ENCODE measurements at places on chromosomes 5 and 9. TPM values are rescaled to one million over a fixed set of nuclear protein-coding genes. Genes with fewer than 3 reads are reported as not detected.

- DNase-seq, result no peak
These were observed 34.4 kb upstream of the KCNIP1 start for GRCh38 chr5:170469414-170469813.

GRCh38 chr5:119063579-119064379 is 7.1 kb upstream of the DMXL1 start:
- no peak for DNase-seq

GRCh38 chr9:75601280-75601679 is 289.2 kb upstream of the PCSK5 start:
- DNase-seq, result no peak

- DNase-seq, result no peak
These were observed 50.5 kb upstream of the CTNNAL1 start for GRCh38 chr9:109063760-109064159.

DNA sequence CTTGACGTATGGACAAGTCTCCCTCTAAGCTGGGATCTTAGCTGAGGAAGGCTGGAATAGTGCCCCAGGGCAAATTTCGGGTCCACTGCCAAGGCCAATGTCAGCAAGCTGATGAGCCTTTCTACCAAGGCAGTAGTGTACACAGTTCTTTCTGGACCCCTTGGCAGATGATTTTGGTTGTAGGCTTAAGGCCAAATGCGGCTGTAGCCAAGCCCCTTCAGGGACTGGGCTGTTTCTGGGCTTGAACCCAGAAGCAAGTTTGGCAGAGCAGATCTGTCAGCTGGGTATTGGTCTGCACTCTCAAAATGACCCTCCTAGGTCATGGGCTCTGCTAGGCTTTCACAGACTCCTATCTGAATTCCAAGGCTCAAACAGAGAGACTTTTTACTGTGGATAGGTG is 121.6 kb downstream of the ADAMTSL1 start:
- no peak for DNase-seq

GRCh38 chr9:14827805-14828204 is 82.4 kb downstream of the FREM1 start:
- DNase-seq, result no peak

DNA sequence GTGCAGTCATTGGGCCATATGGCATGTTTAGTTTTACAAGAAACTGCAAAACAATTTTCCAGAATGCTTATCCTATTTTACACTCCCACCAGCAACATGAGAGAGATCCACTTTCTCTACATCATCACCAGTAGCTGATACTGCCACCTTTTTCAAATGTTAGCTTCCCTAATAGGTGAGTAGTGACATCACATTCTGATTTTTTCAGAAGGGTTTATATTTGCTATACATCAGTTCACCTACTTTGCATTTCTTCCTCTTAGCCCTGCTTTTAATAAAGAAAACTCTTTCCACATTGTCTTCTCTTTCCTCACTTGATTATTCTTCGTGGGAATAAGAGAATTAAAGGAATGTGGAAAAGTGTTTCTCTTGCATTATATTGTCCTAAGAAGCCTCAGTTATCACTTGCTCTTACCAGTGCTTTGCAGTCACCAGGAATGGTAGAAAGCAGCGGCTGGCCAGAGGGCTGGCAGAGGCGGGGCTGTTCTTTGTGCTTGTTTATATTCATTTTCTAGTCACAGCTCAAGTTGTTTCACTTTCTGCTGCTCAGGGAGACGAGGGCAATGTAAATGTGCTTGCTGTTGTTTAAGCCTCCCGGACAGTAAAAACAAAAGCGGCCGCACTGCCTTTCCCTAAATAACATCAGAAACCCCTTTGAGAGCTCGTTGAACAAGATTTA is 164.8 kb downstream of the HSD17B3 start:
- no peak for DNase-seq

DNA sequence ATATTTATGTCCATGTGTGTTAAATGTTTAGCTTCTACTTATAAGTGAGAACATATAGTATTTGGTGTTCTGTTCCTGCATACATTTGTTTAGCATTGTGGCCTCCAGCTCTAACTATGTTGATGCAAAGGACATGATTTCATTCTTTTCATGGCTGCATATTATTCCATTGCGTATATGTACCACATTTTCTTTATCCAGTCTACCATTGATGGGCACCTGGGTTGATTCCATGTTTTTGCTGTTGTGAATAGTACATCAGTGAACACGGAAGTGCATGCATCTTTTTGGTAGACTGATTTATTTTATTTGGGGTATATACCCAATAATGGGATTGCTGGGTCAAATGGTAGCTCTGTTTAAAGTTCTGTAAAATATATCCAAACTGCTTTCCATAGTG is 359.0 kb downstream of the SLCO4C1 start:
- no peak for DNase-seq

DNA sequence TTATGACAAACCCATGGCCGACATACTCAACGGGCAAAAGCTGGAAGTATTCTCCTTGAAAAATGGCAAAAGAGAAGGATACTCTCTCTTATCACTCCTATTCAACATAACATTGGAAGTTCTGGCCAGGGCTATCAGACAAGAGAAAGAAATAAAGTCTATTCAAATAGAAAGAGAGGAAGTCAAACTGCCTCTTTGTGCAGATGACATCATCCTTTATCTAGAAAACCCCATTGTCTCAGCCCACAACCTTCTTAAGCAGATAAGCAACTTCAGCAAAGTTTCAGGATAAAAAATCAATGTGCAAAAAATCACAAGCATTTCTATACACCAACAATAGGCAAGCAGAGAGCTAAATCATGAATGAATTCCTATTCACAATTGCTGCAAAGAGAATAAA is 1799.9 kb upstream of the ACO1 start:
- DNase-seq, result no peak

GRCh38 chr5:110687485-110687884 is 39.0 kb downstream of the TMEM232 start:
- no peak for DNase-seq

GRCh38 chr9:127886401-127886972 is 9.0 kb upstream of the AK1 start:
- DNase-seq, result no peak

Gene GOLGA1
- 15.2 TPM for total RNA-seq

Gene ZDHHC11B
- total RNA-seq, result 0.26 TPM

Gene NR2F1
- total RNA-seq, result 18.4 TPM

Gene SLC28A3
- total RNA-seq, result not detected

Gene FGF1
- total RNA-seq, result not detected

Gene CNTRL
- 14.1 TPM for total RNA-seq

Gene FABP6
- 2.2 TPM for total RNA-seq

All from NCI-H460 (cell line).